ENCODE measurements at places on chromosomes 3 and 15. TPM values are rescaled to one million over a fixed set of nuclear protein-coding genes. Genes with fewer than 3 reads are reported as not detected.

DNA sequence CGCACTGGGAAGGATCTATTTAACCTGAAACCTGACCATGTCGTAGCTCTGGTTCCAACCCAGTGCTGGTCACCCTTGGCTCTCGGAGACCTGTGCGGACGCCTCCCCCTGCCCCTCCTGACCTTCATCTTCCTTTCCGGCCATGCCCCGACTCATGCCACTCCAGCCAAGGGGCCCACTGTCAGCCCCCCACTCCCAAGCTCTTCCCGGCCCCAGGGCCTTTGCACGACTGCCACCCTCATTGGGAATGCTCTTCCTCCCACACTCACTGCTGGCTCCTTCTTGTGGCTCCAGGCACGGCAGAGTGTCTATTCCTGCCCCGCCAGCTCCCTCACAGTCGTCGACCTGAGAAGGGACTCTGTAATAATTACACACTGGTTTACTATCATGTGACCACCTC is 9.4 kb upstream of the IQSEC1 start:
- no peak for DNase-seq

DNA sequence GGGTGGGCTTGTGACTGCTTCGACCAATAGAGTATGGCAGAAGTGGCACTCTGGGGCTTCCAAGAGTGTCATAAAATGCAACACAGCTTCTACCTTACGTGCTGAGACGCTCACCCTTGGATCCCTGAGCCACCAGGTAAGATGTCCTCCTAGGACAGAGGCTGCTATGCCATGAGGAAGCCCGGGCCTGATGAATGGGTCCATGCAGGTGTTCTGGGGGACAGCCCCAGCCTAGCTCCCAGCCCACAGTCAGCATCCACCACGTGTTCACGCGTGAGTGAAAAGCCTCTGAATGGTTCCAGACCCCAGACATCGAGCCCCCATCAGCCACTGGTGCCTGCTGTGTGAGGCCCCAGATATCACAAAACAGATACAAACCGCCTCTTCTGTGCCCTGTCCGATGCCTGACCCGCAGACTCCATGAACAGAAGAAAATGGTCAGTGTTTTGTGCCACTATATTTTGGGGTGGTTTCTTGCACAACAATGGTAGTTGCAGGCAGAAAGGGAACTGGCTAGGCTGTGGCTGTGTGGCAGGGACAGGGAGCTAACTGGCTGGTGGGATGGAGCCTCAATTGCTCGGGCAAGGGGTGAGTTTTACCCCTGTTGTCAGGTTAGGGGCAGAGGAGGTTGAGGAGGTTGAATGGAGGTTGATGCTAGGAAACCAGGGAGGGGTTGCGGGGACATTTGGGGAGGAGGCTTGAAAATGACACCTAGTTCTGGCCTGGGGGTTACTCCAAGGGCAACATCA is 92.2 kb downstream of the LINGO1 start:
- DNase-seq: no peak

- DNase-seq: no peak
These were observed 31.1 kb upstream of the UTS2B start for GRCh38 chr3:191361456-191361855.

DNA sequence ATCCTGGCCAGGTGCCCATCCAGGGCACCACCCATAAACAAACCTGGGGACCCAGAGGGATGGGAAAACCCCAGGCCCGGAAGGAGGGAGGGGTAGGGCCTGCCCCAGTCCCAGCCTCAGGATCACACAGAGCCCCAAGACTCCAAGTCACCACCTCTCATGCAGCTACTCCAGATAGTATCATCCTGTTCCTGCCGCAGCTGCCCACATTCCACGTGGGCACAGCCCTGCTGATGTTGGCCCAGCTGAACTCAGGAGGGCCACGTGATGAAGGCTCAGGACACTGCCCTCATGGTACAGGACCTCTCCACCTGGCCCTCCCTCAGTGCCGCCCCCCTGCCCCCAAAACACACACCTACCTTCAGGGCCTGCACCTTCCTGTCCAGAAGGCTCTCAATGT is 69.5 kb downstream of the CACNA2D2 start:
- DNase-seq: no peak

The CPOX gene
- total RNA-seq: 20.3 TPM

- no peak for DNase-seq
These were observed 247.7 kb downstream of the ZBTB20 start for GRCh38 chr3:114899186-114899931.

GRCh38 chr15:45585069-45585791 is 1.9 kb upstream of the BLOC1S6 start:
- DNase-seq: no peak

The PLSCR5 gene
- not detected for total RNA-seq

DNA sequence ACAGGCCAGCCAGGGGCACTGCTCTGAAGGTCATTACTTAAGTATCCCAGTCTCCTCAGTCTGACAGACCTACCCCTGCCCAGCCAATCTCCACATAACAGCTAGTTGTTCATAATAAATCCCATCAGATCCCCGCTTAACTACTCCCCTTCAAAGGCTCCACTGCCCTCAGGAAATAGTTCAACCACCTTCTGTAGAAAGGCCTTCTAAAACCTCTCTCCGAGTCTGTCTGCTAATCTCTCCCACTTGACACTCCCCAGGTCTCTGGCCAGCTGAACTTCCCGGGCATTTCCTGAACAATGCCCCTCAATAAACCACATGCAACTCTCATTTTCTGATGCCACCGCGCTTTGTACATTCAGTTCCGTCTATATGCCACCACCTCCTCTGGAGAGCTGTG is 6.0 kb downstream of the PRC1 start:
- no peak for DNase-seq

GRCh38 chr3:106792716-106793115 is 584.5 kb upstream of the CCDC54 start:
- no peak for DNase-seq

DNA sequence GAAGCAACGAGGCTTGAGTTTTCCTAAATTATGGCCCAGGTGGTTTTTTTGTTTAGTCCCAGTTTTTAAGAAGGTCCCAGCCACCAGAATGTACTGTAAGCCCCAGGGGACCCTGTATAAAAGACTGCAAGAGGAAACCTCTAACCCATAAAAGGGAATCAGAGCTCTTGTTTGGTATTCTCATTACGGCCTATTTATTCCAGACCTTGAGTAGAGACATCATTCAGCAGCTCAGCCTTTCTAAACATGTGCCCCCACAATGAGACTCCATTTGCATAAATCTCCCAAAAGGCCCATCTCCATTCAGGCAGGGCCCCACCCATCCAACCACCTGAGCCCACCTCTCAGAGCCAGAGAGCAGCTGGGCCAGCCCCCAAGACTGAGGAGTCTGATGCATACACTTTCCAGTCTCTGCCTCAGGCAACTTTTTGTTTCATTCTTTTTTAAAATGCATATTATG is 25.7 kb downstream of the ZDHHC3 start:
- DNase-seq: no peak

- DNase-seq: no peak
These were observed 49.8 kb upstream of the SSR3 start for GRCh38 chr3:156604642-156605144.

GRCh38 chr15:96340598-96341512 is 10.4 kb downstream of the NR2F2 start:
- DNase-seq: no peak

DNA sequence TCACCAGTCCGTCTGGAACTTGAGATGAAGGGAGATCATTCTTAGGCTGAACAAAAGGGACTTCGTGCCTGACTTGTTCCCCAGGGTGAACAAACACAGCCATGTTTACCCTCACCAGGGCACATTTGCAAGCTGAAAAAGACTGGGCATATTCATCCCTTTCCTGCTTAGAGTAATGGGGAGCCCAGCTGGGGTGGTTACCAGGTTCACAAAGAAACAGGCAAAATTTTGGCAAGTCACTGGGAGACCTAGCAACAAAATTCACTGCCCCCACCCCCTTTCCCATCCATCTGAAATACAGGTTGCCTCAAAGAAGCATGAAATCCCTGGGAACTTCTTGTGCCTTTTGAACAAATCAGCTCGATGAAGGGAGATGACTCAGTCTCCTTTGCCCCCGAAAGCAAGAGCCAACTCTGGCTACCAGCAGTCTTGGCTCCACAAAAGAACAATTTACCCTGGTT is 775.0 kb downstream of the SQOR start:
- no peak for DNase-seq

GRCh38 chr15:78836333-78836732 is 25.1 kb upstream of the ADAMTS7 start:
- no peak for DNase-seq

DNA sequence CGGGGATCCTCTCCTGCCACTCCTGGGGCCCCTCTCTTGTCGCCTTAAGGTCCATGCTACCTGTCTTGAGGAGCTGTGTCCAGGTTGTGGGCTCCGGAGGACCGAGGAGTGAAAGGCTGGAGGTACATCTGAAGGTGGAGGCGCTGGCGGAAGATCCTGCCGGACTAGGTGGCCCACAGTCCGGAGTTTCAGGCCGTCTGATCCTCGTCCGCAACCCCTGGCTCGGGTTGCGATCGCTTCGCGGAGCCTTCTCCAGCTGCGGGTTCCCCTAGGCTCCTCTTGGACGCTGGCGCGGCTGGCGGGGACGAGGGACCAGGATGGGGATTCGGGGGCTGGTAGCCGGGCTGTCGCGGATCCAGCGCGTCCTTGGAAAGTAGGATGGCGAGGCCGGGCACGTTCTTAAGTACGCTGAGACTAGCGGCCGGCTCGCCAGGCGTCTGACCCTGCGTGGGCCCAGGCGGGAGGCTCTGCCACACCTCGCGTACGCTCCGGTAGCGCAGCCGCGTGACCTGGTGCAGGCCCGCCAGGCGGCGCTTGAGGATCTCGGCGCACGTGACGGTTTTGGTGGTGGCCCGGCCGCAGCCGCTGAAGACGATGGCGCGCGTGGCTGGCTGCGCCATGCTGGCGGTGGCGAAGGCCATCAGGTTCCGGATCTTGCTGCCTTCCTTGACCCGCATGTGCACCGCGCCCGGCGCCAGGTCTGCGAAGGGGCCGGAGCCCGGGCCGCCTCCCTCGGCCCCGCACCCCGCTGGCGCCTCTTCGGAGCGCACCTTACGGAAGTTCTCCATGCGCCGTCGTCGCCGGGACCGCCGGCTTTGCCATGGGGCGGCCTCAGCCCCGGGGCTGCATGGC is 550 bp downstream of the RPP25 start:
- no peak for DNase-seq

- no peak for DNase-seq
These were observed 12.1 kb upstream of the RAD18 start for GRCh38 chr3:8975081-8976020.

The KIF15 gene
- total RNA-seq: 6.4 TPM

The CKMT1A gene
- total RNA-seq: 5.6 TPM

GRCh38 chr3:136280961-136281360 is 30.8 kb downstream of the PCCB start:
- no peak for DNase-seq

DNA sequence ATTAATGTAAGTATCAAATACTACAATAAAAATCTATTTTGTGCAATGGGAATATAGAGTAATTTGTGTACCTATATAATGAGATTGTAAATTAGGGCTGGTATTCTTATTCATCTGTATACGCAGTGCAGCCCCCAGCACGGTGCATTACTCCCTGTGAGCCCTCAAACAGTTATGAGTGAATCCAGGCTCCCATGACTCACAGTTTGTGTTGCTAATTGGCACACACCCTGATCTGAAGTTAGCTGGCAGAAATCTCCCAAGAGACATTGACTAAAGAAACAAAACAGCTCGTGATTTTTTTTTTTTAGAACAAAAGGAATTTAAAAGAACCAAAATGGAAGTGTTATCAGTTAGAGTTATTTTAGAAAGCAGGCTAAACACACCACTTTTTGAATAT is 15.7 kb downstream of the GK5 start:
- DNase-seq: peak; percentile 5

DNA sequence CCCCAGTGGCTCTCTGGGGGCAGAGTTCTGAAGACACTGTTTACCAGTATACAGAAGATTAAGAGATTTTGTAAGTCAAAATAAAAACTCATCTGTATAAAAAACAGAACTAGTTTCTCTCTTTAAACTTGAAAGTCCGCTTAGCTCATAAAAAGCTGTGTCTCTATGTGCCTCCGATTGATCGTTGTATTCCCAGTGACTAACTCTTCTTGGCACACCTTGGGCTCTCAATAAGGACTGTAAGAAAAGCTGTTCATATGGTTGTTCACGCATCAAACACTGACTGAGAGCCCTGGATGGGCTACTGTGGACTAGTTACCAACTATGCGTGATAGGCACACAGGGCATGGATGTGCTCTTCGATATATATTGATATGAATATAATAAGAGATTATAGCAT is 107.9 kb downstream of the P3H2 start:
- DNase-seq: no peak

DNA sequence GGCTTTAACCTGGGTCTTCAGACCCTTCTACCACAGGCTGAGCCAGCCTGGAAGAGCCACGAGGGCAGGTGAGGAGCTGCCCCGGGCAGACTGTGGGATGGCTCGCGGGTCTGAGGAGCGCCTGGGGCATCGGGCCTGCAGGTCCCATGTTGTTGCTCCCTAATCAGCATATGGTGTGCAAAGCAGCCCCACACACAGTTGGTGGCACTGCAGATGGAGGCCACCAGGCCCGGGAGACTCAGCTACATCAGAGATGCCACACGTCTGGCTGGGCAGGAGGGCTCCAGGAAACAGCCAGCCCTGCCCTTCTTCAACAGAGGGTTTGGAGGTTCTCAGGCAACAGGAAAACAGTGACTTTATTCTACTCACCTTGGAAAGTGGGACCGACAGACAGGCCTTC is 63.9 kb downstream of the XXYLT1 start:
- DNase-seq: no peak

The CADM2 gene
- 96.5 TPM for total RNA-seq

DNA sequence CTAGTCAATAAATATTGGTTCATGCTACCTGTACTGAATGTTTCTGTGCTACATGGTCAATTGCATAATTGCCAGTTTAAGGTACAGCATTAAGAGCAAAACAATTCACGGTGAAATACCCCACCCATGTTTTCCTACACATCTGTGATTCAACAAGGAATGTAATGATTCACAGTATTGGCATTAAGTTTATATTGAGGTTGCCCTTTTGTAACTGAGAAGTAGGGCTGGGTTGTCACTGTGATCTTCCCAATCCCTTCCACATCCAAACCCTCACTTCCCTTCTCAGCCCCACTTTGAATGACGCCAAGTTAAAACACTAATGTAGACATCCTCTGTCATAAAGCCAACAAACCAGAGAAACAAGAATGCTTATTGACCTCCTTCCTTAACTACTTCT is 112.0 kb upstream of the TJP1 start:
- no peak for DNase-seq

DNA sequence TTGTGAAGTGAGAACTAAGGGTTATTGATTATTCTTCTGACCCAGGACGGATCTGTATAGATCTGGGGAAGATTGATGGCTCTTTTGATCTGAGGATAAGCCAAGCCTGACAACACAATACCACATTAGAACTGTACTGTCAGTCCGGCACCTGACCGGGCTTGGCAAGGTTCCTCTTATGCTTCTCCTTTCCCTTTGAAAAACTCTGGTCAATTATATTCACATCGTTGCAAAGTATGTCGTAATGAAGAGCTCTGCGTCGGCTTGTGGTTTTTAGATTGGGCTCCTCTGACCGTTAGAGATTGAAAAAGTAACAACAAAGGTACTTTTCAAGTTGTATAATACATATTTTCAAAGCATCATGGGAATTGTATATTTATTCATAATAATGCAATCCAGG is 389.8 kb downstream of the NR2F2 start:
- no peak for DNase-seq

- DNase-seq: no peak
These were observed 104.8 kb upstream of the PLSCR5 start for GRCh38 chr3:146709969-146710368.
